Fibroblast of skin of right biceps (primary cell): ENCODE measurements at places on chromosomes 6 and 20.

DNA sequence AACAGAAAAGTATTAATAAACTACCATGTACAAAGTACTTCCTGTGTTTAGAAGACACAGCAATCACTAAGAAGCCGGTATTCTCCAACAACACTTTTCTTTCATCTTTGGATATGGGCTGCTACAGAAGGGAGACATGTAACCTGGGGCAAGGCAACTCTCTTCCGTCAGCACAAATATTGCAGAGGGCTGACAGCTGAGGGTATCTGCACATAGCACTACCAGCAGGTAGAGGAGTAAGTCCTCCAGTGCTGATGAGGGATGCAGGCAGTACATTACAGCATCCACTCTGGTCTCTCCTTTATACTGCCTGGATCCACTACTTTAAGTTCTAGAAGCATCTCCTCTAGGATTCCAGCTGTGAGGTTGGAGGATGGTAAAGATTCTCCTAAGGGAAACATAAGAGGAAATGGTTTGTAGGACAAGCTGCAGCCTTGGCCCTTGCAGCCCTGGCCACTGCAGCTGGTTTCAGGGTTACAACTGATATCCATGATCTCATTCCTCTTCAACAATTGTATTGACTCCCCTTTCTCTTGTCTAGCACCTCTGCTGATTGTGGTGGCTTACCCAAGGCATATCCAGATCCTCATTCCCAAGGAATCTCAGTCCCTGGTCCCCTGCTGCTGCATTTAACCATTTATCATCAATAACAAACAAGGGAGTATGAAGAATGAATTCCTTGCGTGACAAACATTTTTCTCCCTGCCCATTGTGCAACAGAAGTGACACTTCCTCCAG, 110.7 kb upstream of the ADGRF1 start:
- DNase-seq: peak; percentile 90

GRCh38 chr6:116208056-116208785, 45.7 kb downstream of the TSPYL4 start:
- no peak for DNase-seq

GRCh38 chr6:109079981-109080380, 14.7 kb downstream of the SESN1 start:
- no peak for DNase-seq

- DNase-seq: no peak
These were observed 43.2 kb upstream of the GABRR1 start for GRCh38 chr6:89260310-89260709.

- DNase-seq: peak; percentile 47
These were observed 23.2 kb downstream of the CTCFL start for GRCh38 chr20:57501461-57502335.

GRCh38 chr6:49805246-49805645, 18.2 kb upstream of the PGK2 start:
- DNase-seq: no peak
